T1000 (cell line): ENCODE measurements at places on chromosomes 16 and 17.

GRCh38 chr17:72466199-72466598, 345.4 kb downstream of the SOX9 start:
- DNase-seq = peak; percentile 28

- DNase-seq = no peak
Measured at GRCh38 chr17:35889818-35890773, 9.9 kb upstream of the CCL5 start.

DNA sequence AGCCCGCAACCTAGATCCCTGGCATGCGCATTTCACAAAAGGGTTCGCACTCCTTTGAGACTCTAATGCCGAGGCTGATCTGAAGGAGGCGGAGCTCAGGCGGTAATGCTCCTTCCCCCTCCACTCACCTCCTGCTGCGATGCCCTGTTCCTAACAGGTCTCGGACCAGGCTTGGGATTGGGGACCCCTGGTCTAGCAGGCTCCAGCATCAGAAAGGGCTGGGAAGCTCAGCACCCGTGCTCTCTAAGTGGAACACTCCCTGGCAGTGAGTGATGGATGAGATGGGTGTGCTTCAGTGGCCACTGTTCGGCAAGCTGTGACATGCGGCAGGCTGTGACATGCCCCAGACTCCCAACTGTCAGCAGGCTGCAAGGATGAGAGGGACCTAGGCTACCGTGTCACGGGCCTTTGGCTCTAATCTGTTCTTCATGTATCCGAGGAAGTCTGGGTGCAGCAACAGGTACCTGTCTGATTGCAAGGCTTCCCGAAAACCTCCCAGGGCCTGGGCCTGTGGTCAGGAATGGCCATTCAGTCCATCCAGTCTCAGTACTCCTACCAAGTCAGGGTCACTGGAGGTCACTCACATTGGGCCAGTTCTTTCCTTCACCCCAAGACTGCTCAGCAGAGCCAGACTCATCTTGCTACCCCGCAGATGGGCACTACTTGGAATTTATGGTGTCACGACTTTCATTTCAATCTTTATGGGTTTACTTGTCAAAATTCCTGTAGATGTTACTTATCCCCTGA, 1.3 kb upstream of the ST6GALNAC2 start:
- no peak for DNase-seq

GRCh38 chr17:17032131-17032692, 10.0 kb upstream of the MPRIP start:
- DNase-seq = no peak

DNA sequence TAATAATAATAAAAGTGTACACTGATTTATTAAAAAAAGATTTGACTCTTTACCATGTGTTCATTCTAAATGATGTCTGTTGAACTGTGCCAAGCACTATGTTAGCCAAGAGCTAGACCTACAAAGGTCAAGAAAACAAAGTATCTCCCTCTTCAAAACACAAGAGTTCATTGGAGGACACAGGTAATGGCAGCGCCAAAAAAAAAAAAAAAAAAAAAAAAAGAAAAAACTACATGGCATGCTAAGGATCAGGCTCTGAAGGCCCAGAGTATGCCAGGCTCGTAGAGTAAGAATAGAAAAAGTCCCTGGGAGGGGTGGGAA, 35.2 kb downstream of the CYTH1 start:
- no peak for DNase-seq

DNA sequence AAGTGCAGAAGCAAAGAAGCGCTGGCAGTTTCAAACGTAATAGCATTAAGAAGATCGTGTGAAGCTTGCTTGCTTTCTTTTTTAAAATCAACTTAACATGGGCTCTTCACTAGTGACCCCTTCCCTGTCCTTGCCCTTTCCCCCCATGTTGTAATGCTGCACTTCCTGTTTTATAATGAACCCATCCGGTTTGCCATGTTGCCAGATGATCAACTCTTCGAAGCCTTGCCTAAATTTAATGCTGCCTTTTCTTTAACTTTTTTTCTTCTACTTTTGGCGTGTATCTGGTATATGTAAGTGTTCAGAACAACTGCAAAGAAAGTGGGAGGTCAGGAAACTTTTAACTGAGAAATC, 17.4 kb upstream of the RAB11FIP4 start:
- DNase-seq = no peak

DNA sequence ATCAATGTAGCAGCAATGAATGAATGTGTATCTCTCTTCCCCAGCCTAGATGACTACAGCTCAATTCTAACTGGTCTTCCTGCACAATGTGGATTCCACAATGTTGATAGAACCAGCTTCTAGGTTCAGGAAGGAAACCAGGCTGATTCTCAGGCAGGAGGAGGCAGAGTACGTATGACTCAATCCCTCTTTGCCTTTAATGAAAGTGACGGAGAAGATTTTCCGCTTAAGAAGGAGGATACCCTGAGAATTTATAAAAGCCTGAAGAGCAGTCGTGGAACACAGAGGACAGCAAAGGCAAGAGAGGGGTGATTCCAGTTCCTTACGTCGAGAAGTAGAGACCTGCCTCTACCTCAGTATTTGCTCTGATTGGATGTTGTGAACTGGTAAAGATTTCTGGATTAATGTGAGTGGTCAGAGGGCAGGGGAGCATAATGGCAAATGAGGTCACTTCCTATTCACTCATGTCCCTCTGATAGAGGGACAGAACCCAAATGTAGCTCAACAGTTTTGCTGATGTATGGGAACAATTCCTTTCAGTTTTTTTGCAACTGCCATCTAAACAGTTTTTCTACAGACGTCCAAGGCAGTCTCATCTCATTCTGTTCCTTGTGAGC, 15.0 kb upstream of the SLC16A11 start:
- no peak for DNase-seq

DNA sequence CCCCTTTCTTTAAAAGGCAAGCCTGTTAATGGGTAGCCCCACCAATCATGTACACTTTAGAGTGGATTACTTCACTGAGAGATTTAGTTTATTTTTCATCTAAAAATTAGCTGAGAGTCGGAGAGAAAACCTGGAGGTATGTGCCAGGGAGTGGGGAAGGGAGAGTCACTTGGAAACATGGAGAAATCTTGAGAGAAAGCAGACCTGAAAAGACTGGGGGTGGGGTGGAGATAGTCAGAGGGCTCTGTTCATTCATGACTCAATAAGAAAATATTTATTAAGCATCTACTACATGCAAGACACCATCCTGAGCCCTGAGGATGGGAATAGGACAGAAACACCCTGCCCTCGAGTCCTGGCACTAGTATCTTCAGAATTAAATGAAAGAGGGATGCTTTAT, 27.4 kb upstream of the RCVRN start:
- DNase-seq = no peak

GRCh38 chr17:58232707-58233156, 5.7 kb upstream of the LPO start:
- no peak for DNase-seq

DNA sequence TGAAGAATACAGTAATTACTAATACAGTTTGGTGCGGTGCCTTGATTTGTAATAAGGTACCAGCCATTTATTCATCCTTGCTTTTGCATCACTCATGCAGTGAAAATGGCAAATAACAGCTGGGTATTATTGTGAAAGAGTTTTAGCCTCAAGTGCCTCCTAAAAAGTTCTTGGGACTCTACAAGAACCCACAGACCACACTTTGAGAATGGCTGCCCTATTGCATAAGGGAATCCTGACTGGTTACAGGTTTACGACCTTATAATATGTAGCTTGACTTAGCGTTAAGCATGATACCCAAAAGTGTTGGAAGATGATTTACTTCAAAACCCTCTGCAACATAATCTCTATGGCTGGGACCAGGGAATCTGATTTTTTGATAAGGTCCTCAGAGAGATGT, 4.2 kb downstream of the MYH13 start:
- no peak for DNase-seq

DNA sequence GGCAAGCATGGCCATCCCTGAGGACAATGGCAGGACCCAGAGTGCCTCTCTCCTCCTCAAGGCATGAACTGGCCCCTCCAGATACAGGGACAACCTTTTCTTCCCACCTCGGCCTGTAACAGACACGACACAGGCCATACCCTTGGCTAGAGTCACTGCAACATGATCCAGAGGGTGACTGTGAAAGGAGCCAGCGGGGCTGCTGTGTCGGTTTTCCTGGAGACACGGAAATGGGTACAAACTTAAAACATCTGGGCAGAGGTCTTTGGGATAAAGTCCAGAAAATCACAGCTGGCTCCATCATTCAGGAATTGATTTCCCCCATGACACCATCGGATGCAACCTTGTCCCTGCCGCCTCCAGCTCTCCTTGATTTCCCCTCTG, 5.3 kb downstream of the CEP295NL start:
- DNase-seq = no peak

DNA sequence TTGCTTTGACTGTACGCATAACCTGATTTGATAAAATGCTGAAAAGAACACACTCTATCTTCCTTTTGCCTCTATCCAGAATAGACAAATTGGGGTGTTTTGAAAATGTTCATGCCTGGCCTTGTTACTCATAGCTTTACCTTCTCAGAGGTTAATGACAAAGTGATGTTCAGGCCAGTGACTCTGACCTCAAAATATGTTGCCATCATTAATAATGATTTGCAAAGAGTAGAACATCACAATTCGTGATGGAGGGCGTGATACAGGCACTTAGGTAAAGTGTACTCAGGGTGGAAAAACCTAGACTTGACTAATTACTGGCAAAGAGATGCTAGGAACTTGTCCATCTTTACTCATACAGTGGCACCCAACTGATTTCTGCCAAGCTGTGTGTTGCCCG, 656.6 kb upstream of the SOX9 start:
- DNase-seq = no peak

DNA sequence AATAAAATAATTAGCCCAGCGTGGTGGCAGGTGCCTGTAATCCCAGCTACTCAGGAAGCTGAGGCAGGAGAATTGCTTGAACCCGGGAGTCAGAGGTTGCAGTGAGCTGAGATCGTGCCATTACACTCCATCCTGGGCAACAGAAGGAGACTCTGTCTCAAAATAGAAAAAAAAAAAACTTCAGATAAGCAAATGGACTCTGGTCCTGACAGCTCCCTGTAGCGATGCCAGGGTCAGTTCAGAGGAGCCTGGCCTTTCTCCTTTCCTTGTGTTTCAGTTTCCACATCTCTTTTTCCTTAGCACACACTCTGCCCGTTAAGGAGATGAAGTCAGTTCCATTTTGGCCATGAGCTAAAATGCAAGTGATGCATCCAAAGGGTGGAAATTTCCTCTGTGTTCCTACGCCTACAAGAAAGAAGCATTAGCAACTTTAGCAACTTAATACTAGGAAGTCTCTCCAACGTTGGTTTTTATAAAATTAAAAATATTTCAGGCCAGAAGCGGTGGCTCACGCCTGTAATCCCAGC, 11.6 kb upstream of the GRB2 start:
- no peak for DNase-seq

- DNase-seq = no peak
Measured at GRCh38 chr16:14559809-14560241, 70.2 kb downstream of the PARN start.

DNA sequence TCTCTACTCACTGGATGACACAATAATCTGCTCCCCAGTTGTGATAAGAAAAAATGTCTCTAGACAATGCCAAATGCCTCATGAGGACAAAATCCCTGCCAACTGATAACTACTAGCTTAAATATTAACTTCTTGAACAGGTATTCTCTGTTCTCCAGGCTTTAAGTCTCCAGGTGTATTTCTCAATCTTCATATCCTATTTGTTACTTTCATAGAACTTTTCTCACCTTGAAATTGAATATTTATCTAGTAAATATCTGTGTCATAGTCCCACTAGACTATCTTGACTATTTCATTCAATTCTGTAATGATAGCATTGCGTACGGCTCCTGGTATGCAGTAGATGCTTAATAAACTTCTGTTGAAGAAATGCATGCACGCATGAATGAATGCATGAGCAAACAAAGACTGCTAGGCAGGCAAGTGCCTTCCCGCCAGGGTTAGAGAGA, 15.9 kb downstream of the HSD17B2 start:
- no peak for DNase-seq

DNA sequence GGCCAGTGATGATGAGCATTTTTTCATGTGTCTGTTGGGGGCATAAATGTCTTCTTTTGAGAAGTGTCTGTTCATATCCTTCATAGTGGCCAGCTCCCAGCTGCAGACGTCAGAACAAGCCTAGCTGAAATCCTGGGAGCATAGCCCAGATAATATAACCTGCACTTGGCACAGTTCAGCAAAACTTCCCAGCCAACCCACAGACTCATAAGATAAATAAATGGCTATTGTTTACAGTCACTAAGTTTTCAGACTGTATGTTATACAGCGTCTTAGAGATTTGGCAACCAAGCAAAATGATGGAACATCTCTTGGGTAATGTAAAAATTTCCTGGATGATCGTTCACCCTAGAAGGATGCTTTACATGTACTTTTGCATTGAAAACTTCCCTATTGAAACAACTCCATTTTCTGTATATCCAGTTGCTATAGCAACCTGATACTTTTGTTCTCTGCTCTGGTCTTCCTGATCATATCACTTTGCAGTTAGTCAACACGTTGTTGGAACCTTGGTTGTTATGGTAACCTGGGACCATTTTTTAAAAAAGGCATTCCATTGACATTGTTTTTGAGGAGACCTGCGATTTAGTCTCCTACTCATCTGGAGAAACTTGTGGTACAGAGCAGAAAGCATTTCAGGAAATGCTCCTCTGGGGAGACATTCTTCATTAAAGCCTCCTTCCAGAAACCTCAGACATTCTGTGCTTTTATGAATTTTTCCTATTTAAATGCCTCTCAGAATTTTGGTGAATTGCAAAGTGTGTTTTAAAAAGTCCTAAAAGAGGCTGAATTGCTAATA, 378.7 kb downstream of the HS3ST4 start:
- DNase-seq = no peak

- no peak for DNase-seq
Measured at GRCh38 chr16:54742436-54742835, 188.2 kb upstream of the IRX5 start.

DNA sequence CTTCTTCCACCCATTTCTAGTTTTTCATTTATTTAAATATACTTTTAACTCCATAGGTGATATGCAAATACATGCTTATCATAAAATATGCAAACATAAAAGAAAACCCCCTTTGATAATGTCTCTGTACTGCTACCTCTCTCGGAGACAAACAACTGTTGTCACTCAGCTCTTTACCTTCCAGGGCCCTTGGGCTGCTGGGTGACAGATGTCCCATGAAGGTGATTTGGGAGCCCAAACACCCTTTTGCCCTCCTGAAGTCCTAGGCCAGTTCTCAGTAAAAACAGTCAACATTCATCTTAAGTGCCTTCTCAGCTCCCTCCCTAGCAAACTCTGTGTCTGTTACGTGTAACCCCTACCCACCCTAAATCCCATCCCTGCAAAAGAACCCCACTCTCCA, 37.5 kb downstream of the CHD9 start:
- no peak for DNase-seq
